ENCODE measurements at places on chromosomes 6 and 20.

GRCh38 chr6:50966532-50966931 lies 147.9 kb downstream of the TFAP2B start:
- no peak for DNase-seq

DNA sequence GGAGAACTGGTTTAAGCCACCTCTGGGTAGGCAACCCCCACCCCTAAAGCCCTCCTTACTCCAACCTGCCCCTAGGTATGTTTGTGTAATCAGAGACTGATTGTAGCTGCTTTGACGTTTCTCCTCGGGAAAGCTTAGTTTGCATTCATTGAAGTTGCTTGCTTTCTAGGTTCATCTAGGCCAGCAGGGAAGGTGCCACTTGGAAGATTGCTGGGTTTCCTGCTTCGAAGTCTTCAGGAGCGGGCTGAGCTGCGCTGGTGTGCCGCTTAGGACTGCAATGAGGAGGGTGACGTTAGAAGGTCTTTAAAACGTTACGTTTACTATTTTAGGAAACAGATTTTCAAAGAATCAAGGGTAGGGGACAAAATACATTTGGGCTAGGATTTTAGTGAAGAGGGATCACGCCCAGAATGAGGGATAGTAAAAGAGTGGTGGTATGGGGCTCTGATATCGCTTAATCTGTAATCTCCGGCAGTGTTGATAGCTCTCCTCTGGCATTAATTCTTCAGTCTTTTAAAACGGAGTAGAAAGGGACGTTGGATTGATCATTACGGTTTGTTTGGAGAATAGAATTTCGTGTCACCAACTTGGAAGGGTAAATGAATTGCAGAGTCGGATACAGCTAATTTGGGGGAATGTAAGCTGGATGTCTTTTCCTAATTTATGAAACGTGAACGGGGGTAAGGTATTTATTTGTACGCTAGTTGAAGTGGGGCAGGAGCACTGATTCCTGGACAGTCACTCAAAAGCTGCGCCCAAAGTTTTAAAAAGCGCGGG lies 92.6 kb upstream of the PRDM1 start:
- no peak for DNase-seq

GRCh38 chr6:47064274-47064673 lies 22.1 kb upstream of the ADGRF1 start:
- no peak for DNase-seq

DNA sequence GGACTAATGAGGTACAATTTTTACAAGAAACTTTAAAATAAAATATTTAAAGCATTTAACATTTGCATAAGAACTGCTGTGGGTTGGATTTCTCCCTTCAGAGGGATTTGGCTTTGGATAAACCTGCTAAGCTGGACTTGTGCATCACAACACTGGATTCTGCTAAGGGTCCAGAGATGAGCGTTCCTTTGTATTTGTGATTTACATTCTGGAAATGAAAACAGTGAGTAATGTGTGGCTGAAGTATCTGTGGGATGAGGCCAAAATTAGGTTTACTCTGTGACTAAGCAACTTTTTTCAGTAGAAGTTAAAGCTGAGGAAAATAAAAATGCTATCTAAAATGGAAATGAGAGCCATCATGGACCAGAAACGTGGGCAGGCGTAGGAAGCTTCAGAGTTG lies 494.3 kb downstream of the EPM2A start:
- no peak for DNase-seq

DNA sequence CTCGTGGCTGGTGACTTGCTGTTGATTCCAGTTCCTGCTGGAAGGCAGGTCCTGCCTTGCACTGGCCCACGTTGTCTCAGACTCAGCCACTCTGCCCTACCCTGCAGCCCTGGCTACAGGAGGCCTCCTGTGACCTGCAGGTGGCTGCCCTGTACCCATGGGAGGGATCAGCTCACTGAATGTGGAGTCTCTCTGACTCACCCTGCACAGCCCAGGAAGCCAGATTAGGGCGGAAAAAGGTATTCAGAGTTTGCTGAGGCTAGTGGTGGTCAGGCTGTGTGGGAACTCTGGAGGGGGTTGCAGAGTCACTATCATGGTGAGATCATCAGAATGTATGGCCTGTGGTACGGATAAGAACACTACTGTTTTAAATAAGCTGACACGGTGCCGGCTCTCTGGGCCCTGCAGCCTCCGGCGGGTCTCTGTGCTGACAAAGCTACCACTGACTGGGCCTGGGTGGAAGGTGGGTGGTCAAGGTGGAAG lies 24.7 kb upstream of the PYGB start:
- no peak for DNase-seq

- no peak for DNase-seq
These were observed 226.9 kb downstream of the DLL1 start for GRCh38 chr6:170063851-170064602.

DNA sequence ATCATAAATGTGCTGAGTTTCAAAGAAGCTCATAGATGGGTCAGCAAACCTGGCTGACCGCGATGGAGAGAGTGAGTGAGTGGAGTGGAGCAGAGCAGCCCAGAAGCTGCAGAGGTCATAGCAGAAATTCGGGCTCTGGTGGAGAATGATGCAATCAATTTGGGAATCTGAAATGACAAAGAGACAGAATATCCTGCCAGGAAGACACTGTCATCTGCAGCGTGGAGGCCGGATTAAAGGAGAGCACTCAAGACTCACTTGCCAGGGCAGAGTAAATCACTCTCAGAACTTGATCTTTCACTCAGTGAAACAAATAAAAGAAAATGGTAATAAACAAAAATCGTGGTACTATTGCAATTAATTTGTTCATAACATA lies 109.6 kb upstream of the RREB1 start:
- no peak for DNase-seq

DNA sequence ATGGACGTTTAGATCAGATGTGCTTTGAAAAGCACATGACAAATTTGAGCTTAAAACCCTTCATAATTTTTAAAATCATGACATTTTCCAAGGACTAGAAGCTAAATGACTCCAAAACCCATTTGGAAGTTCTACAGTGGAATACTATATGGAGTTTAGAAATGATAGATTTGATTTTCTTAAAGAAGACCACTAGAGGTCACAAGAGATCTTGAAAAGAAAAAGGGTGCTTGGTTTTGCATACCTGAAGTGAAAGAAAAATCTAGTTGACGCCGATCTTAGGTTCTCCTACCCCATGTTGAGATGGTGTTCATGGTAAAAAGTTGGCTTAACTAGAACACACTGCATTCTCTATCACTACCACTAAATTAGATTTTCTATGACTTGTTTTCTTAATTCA lies 31.5 kb downstream of the CFAP61 start:
- DNase-seq: no peak

DNA sequence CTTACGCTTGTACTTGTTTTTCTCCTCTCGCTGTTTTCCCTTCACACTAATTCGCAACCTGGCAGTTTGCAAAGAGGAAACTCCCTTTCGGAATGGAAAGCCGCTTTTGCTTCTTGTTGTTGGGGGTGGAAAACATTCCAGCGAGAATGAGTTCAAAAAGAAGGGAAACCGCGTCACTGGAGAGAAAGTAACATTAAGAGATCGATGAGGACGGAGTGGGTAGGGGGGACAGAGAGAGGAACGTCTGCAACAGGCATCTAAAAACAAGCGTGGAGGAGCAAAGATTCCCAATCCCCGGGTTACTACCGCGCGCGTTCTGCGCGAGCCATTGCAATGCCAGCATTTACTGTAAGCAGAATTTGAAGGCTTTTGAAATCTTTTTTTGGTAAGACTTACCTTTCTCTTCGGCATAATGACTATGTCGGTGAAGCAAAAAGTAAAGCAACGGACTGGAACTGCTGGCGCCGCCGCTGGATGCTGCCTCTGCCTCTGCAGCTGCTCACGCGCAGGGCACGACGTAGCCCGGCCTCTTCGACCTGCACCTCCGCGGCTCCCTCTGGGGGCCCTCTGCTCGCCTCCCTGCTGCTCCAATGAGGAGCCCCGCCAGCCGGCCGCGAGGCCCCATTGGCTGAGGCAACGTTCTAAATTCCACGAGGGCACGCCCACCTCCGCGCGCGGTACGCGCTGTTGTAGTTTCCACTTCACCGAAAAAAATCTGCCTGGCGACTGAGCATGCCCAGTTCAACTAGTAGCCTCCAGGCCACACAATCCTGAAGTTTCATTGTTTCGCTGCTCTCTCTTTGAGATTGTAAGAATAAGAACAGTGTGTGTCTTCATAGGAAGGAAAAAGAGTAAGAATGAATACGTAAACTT lies at the start of gene HMGN3:
Gene HMGN3 (minus strand): TSS at position 533 of the 873 bp plus-strand sequence.
- DNase-seq: peak; percentile 95

GRCh38 chr20:3885715-3886114 lies 3.5 kb upstream of the PANK2 start:
- no peak for DNase-seq

DNA sequence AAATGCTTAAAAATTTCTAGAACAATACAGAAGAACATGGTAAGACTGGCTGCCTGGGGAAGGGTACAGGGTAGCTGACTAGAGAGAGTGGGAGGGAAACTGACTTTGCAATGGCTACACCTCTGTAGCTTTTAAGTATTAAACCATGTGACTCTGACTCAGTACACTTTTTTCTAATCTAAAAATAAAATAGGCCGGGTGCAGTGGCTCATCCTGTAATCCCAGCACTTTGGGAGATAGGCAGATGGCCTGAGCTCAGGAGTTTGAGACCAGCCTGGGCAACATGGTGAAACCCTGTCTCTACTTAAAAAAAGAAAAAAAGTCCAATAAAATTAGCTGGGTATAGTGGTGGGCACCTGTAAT lies 18.5 kb downstream of the ATP9A start:
- DNase-seq: no peak

DNA sequence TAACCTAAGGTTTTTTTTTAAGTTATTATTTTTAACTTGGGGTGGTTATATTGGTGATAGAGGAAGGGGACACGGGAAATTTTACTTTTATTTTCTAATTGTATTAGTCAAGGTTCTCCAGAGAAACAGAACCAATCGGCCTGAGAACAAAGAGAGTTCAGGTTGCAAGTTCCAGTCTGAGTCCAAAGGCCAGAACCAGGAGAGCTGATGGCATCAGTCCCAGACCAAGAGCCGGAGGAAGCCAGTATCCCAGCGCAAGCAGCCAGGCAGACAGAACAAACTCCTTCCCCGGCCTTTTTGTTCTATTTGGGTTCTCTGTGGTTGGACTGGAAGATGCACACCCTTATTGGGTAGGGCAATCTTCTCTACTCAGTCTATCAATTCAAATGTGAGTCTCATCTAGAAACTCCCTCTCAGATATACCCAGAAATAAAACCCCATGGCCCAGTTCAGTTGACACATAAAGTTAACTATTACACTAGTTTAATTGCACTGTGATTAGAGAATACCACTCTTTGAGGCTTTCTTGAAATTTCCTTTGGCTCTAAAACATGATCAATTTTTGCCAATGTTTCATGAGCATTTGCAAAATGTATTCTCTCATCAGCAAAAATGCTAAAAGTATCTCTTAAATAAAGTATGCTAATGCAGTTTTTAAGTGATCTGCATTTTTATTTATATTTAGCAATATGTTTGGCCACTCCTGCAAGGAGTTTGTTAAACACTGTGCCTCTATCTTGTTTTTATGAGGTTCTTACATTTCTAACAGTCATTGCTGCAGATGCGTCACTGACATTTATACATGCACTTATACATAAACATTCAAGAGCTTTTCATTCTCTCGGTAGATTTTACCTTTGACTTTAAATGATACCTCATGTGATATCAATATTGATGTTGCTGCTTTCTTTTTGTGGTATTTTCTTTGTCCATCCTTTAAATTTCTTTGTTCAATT lies 103.2 kb upstream of the SSTR4 start:
- DNase-seq: no peak

DNA sequence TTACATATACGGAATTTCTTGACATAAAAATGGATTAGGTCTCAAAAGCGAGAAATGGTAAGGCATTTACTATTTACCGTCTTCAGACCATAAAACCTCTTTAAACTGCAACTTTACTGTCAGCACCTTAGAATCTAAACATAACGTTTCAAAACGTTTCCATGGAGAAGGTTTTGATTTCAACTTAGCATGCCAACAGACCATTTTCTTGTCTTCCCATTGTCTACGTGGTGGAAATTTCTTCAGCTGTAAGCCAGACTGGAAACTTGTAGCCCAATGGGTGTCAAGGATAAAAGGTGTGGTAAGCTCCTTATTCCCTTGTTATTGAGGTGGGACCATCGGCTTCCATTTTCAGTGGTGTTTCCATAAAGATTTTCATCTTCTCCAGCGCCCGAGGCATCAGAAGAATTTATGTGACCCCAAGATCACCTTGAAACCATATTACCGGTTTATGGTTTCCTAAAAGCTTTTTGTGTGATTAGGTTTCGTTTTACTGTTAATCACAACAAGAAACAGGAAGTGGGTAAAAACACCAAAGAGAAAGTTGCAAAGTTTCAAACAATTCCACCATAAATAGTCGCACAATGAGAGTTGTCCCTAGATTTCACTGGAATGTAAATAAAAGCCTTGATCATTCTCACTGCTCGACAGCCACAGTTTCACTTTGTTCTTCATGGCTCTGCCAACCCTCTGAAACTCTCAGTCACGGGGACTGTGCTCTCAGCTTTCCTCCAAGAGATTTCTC lies 63.0 kb upstream of the CD2AP start:
- no peak for DNase-seq

GRCh38 chr6:125485757-125486156 lies 184.0 kb upstream of the HDDC2 start:
- DNase-seq: no peak

DNA sequence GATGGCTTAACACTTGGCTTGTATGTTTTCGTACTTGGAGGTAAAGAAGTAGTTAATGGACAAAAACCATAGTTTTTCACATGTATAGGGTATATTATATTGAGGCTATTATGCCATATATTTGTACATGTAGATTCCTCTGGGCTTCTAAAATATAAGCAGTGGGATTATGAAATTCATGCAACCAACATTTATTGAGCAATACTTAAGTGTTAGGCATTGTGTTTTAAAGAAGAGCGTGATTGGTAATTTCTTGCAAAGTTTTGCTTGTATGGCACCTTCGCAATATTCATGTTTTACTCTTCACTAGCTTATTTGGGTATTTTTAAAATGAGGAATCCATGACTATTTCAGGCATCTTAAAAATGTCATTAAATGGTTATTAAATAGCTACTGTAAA lies 2.5 kb downstream of the TULP4 start:
- no peak for DNase-seq

DNA sequence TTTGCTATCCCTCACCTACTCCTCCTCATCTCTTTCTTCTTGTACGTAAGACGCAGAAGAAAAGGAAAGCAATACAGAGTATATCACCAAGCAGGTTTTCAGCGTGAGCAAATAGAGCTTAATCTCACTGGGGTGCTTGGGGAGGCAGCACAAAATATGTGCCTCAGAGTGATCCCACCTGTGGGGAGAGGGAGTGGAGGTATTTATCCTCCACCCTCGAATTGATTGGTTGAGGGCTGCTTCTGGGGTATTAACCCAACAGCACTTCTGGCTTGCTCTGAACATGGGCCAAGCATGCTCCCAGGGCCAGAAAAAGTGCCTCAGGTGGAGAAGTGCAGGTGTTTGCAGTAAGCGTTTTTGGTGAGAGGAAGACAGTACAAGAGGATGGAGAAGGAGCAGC lies 78.5 kb upstream of the EYA2 start:
- no peak for DNase-seq

- no peak for DNase-seq
These were observed 78.6 kb upstream of the AKAP12 start for GRCh38 chr6:151160929-151161757.

DNA sequence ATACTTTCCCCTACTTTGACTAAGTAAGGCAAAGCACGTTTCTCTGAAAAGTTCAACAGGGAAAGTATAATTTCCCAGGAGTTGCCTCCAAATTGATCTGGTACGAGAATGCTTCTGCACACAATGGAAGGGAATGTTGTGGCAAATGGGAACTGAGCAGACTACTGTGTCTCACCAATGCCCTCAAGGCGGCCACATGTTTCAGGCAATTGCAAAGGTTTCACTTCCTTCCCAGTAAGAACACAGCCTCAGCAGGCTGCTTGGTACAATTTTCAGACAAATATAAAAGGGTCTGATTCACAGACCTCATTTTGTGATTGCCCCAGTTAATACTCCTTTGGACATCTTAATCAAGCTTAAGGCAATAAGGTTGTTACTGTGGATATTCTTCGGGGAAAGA lies 71.2 kb downstream of the KIAA0319 start:
- DNase-seq: no peak

Data from bone marrow (tissue), 2 donors.